PC-3 (cell line): ENCODE measurements at places on chromosomes 2 and 18. TPM values are rescaled to one million over a fixed set of nuclear protein-coding genes. Genes with fewer than 3 reads are reported as not detected.

DNA sequence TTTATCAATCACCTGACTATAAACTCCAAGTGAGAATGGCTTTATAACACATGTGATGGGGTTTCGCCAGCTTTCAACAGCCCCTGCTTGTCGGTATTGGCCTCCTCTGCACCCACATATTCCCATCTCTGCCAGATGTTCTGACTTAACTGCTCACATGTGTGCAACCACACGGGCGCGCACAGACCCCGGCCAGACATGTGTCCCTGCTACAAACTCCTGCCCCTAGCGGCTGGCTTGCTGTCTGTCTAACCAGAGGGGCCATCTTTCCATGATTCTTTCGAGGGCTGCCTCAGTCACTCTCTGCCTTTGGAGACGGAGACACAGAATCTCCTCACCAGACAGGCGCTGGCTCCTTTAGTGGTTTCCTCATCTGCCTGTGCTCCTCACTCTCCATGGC is 15.3 kb downstream of the STON1 start:
- no peak for DNase-seq
- no peaks in the 10 kb centered on the region for H3K27me3 ChIP-seq
- no peaks in the 10 kb centered on the region for H3K36me3 ChIP-seq
- H3K27ac ChIP-seq, result no peak overlapping the region

DNA sequence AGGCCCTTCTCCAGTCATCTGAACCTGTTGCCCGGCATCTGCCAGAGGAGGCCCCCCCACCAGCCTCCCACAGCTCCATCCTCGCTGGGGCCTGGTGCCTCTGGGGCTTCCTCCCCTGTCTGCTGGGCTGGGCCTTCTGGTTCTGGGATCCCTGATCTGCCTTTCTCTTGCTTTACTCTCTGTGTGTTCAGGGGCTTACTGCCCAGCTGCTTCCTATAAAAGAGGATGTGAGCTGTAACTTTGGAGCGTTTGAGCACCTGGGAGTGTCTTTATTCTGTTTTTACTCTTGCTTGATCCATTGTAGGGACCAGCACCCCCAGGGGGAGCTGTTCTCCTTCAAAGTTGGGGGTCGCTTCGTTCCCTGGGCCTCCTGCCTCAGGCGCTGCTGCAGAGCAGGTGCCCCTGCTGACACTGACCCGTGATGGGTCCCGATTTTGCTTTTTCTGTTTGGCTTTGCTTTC is 23.1 kb upstream of the FAHD2A start:
- H3K27ac ChIP-seq, result no peak overlapping the region
- no peak for DNase-seq
- H3K4me1 ChIP-seq, result no peaks in the 10 kb centered on the region
- no peaks in the 10 kb centered on the region for H3K27me3 ChIP-seq
- no peaks in the 10 kb centered on the region for H3K36me3 ChIP-seq
- H3K4me3 ChIP-seq, result no peak overlapping the region

DNA sequence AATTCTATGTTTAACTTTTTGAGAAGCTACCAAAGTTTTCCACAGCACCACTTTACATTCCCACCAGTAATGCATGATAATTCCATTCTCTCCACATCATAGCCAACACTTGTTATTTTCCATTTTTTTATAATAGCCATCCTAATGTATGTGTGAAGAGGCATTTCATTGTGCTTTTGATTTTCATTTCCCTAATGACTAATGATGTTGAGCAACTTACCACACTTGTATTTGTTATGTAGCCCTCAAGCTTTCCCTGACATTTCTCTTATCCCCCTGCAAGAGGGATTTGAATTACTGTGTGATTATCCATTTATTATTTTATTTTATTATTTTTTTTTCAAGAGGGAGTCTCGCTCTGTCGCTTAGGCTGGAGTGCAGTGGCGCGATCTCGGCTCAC is 23.6 kb upstream of the SOS1 start:
- no peaks in the 10 kb centered on the region for H3K36me3 ChIP-seq
- peaks cover 15% of the 10 kb centered on the region for H3K4me1 ChIP-seq
- H3K4me3 ChIP-seq, result no peak overlapping the region

GRCh38 chr2:199315299-199316179 is 142.2 kb downstream of the SATB2 start:
- DNase-seq, result peak; percentile 17
- no peaks in the 10 kb centered on the region for H3K27me3 ChIP-seq

DNA sequence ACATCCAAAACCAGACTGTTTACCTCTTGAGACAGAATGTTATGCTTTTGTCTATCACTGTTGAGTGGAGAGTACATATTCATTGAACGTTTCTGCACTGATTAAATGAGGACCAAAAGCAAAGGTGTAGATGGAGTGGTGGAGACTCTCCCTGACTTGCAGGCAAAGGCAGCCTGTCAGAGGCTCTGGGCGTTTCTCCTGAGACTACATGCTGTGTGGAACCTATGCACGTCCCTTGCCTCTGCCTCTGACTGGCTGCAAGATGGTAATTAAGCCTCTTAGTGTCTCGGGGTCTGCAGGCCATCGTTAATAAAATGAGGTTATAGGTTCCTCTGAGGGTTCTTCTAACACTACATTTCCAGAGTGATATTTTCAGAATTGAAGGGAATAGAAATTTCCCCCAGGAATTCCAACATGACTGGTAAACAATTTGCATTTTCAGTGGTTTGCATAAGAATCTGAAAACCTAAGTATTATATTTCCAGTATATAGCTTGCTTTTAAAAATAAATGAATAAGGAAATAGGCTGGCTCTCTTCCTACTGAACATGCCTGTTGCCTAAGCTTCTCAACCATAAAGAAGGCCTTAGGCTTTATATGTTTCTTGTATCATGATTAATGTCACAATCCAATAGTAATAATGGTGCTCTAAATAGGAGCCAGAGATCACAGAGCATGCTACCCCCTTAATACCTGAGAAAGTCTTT is 107.4 kb downstream of the FTCDNL1 start:
- H3K4me1 ChIP-seq, result peaks cover 12% of the 10 kb centered on the region
- no peak for DNase-seq
- H3K4me3 ChIP-seq, result no peak overlapping the region
- H3K27me3 ChIP-seq, result peaks cover 62% of the 10 kb centered on the region
- no peak overlapping the region for H3K27ac ChIP-seq
- H3K36me3 ChIP-seq, result no peaks in the 10 kb centered on the region

DNA sequence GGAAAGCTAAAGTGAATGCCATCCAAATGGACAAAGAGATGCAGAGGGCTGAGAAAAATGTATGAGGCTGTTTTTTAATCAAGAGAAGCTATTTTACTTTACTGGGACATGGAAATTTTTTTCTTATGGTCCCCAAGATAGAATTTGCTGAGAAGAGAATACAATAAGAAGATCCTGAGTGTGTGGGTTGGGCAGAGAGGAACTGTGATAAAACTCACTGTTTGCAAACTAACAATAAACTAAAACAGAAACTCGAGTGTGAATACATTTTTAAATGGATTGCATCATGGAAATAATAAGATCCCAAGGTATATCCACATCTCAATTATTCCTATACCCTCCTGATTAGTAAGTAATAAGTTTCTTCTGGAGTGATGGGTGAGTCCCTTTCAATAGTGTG is 4.4 kb downstream of the NEB start:
- H3K27ac ChIP-seq, result no peak overlapping the region
- no peak for DNase-seq
- peaks cover 74% of the 10 kb centered on the region for H3K27me3 ChIP-seq
- no peaks in the 10 kb centered on the region for H3K4me1 ChIP-seq

DNA sequence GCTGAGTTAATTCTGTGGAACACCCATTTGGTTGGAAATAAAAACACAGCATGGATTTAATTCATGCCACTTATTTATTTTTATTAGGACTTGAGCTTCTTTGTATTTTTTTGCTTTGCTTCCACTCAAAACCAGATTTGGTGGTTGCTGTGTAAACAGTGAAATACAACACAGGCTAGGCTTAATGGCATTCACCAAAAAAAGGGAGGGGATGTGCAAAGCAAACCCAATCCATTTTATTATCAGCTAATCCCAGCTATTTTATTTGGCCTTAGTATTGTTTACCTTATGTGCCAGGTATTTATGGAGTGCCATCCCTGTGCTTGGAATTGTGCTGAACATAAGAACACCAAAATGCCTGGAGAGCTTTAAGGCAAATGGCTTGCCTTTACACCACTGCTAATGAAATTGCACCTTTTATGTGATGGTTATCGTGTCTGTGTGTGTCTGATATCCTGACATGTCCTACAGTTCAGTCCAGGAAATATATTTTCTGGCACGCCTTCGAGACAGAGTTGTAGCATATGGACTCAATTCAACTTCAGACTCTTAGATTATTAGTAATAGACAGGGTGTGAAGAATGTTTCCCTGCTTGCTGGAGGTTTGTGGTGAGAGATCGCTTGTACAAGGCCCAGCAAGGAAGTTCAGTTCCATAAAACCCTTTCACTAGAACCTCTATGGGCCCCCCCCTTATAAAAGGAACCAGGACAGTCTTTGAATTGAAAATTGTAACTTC is 99.6 kb downstream of the PRPF40A start:
- H3K4me3 ChIP-seq, result no peak overlapping the region
- no peaks in the 10 kb centered on the region for H3K27me3 ChIP-seq
- H3K36me3 ChIP-seq, result peaks cover 24% of the 10 kb centered on the region
- H3K27ac ChIP-seq, result no peak overlapping the region
- peaks cover 3% of the 10 kb centered on the region for H3K4me1 ChIP-seq

DNA sequence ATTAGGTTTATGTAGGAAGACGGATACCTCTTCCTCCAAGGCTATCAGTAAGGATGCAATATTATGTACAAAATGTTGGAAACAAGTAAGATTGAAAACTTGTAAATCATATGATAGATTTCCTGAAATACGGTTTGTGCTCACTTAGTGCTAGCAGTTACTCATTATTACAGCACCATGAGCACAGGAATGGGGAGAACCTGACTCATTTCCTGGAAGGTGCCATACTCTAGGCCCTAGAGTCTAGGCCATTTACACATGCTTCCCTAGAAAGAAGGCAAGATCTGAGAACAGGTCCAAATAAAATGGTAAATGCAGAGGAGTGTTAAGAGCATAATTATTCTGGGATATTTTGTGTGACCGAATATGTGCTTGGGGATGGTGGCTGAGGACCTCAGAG is 467.7 kb upstream of the CELF4 start:
- H3K4me3 ChIP-seq, result no peak overlapping the region
- no peaks in the 10 kb centered on the region for H3K36me3 ChIP-seq
- H3K4me1 ChIP-seq, result no peaks in the 10 kb centered on the region
- H3K27me3 ChIP-seq, result no peaks in the 10 kb centered on the region

- H3K27me3 ChIP-seq, result no peaks in the 10 kb centered on the region
- H3K4me3 ChIP-seq, result no peak overlapping the region
- H3K36me3 ChIP-seq, result no peaks in the 10 kb centered on the region
- peaks cover 57% of the 10 kb centered on the region for H3K4me1 ChIP-seq
- DNase-seq, result no peak
Measured at GRCh38 chr2:38434595-38434994, 57.5 kb upstream of the ATL2 start.

- H3K27me3 ChIP-seq, result peaks cover 22% of the 10 kb centered on the region
- DNase-seq, result no peak
- no peaks in the 10 kb centered on the region for H3K36me3 ChIP-seq
- no peak overlapping the region for H3K4me3 ChIP-seq
Measured at GRCh38 chr2:240642061-240642805, 17.0 kb downstream of the GPR35 start.

GRCh38 chr2:122150524-122151280 is 395.3 kb downstream of the TSN start:
- no peaks in the 10 kb centered on the region for H3K36me3 ChIP-seq
- peaks cover 55% of the 10 kb centered on the region for H3K27me3 ChIP-seq
- H3K27ac ChIP-seq, result no peak overlapping the region
- no peaks in the 10 kb centered on the region for H3K4me1 ChIP-seq
- no peak overlapping the region for H3K4me3 ChIP-seq

- H3K36me3 ChIP-seq, result peaks cover 30% of the 10 kb centered on the region
- no peak overlapping the region for H3K27ac ChIP-seq
- no peak overlapping the region for H3K4me3 ChIP-seq
- H3K4me1 ChIP-seq, result peaks cover 22% of the 10 kb centered on the region
- no peak for DNase-seq
- no peaks in the 10 kb centered on the region for H3K27me3 ChIP-seq
Measured at GRCh38 chr2:179985163-179985820, 21.8 kb downstream of the CWC22 start.

GRCh38 chr18:21300908-21301200 is 58.8 kb downstream of the GREB1L start:
- no peak overlapping the region for H3K4me3 ChIP-seq
- no peaks in the 10 kb centered on the region for H3K27me3 ChIP-seq
- H3K27ac ChIP-seq, result peak overlapping the region; percentile 25; the same call in 1 of the 2 replicates
- peak; percentile 37 for DNase-seq
- H3K36me3 ChIP-seq, result no peaks in the 10 kb centered on the region

- no peak for DNase-seq
- no peak overlapping the region for H3K4me3 ChIP-seq
- H3K27me3 ChIP-seq, result peaks cover 61% of the 10 kb centered on the region
- H3K36me3 ChIP-seq, result no peaks in the 10 kb centered on the region
Measured at GRCh38 chr2:122081751-122082150, 326.3 kb downstream of the TSN start.

- H3K4me3 ChIP-seq, result no peak overlapping the region
- no peaks in the 10 kb centered on the region for H3K4me1 ChIP-seq
- no peaks in the 10 kb centered on the region for H3K36me3 ChIP-seq
- DNase-seq, result no peak
Measured at GRCh38 chr2:136363900-136364299, 246.0 kb upstream of the CXCR4 start.

DNA sequence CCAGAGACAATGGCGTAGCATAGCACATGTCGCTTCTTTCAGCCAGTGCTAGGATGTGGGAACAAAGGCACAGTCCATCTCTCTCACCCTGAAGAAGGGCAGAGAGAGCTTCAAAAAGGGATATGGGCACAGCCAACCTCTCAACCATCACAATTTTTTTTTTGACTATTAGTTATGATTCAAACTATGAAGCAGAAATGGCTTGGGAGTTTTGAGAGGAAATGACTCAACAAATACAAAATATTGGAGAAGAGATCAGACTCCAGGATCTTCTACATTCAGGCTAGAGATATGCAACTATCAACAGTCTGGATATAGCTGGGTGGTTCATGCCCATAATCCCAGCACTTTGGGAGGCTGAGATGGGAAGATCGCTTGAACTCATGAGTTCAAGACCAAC is 109.1 kb downstream of the MCFD2 start:
- H3K36me3 ChIP-seq, result no peaks in the 10 kb centered on the region
- no peak overlapping the region for H3K4me3 ChIP-seq
- H3K27me3 ChIP-seq, result no peaks in the 10 kb centered on the region
- peaks cover 55% of the 10 kb centered on the region for H3K4me1 ChIP-seq
- peak overlapping the region; percentile 99 for H3K27ac ChIP-seq
- DNase-seq, result peak; percentile 75

KIF1A gene
- 0.40 TPM in 1 of 2 replicates, not detected in the other for total RNA-seq

NCKAP5 gene
- 3.2 and 4.8 TPM in 2 replicates for total RNA-seq

NBEAL1 gene
- total RNA-seq, result 9.9 and 14.5 TPM in 2 replicates

AGXT gene
- not detected in 2 replicates for total RNA-seq

FKBP1B gene
- total RNA-seq, result 2.1 and 2.7 TPM in 2 replicates

UBE2F gene
- 37.5 and 57.8 TPM in 2 replicates for total RNA-seq

TCF7L1 gene
- total RNA-seq, result 1.8 and 2.8 TPM in 2 replicates

FEV gene
- 0.07 TPM in 1 of 2 replicates, not detected in the other for total RNA-seq
